ENCODE measurements at places on chromosomes 5 and 9.

DNA sequence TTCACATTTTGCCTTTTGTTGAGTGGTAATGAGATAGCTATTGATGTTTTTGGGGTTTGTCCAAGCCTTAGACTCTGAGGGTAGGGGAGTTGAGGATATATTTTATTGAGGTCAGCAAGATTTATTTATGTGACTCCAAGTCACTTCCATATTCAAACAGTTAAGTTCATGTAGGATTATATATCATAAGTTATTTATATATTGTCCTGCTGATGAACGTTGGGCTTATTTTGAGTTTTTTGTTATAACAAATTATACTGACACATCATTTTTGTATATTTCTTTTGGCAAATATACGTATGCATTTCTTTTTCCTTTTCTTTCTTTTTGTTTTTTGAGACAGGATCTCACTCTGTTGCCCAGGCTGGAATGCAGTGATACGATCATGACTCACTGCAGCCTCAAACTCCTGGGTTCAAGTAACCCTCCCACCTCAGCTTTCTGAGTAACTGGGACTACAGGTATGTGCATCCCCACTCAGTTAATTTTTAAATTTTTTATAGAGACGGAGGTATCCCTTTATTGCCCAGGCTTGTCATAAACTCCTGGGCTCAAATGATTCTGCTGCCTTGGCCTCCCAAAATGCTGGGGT, 23.5 kb upstream of the IL12B start:
- DNase-seq: no peak

GRCh38 chr9:1005043-1005667, 28.7 kb downstream of the DMRT3 start:
- DNase-seq: peak; percentile 86

- DNase-seq: no peak
Measured at GRCh38 chr5:57505272-57506200, 22.9 kb upstream of the ACTBL2 start.

- DNase-seq: no peak
Measured at GRCh38 chr5:4941957-4942830, 197.9 kb upstream of the ADAMTS16 start.

- DNase-seq: peak; percentile 56
Measured at GRCh38 chr5:59506285-59506877, 387.1 kb downstream of the PDE4D start.

DNA sequence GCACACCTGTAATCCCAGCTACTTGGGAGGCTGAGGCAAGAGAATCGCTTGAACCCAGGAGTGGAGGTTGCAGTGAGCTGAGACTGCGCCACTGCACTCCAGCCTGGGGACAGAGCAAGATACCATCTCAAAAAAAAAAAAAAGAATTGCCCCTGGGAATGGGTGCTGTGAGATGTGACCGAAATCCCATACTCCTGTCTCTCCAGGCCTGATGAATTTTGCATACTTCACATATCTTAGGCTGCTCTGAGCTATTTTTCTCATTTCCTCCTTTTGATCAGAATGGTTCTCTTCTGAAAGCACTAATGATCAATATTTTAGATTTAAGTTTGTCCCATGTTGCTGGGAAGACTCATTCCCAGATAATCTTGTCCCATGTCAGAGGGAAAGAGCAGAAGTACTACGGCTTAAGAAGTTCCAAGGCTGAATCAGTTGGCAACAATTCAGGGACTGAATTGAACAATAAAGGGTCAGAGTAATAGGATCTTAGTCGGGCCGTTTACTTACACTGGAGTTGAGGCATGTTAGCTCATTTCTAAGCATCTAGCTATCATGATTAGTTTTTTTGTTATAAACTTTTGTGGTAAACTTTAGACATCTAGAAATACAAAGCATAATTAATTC, 44.2 kb upstream of the TENT2 start:
- no peak for DNase-seq

DNA sequence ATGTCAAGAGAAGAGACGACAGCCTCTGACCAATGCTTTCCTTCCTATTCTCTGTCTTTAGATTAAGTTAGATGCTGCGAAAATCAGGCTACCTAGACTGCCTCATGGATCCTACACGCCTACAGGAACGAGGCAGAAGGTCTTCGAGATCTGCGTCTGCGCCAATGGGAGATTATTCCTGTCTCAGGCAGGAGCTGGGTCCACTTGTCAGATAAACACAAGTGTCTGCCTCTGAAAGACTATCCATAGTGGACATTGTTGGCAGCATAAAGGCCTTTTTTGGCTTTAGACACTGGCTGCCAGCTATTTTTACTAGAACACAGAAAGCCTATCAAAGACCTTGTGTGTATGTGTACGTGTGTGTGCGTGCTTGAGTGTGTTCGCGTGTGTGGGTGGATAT, 90.9 kb upstream of the PPP1R2B start:
- no peak for DNase-seq

GRCh38 chr9:35272989-35273388, 111.2 kb downstream of the UNC13B start:
- no peak for DNase-seq

GRCh38 chr5:74261866-74262265, 378.7 kb downstream of the ENC1 start:
- DNase-seq: peak; percentile 27

GRCh38 chr9:99851500-99851822, 29.8 kb downstream of the NR4A3 start:
- peak; percentile 80 for DNase-seq

GRCh38 chr9:95506678-95507463, 9.9 kb downstream of the PTCH1 start:
- peak; percentile 42 for DNase-seq

DNA sequence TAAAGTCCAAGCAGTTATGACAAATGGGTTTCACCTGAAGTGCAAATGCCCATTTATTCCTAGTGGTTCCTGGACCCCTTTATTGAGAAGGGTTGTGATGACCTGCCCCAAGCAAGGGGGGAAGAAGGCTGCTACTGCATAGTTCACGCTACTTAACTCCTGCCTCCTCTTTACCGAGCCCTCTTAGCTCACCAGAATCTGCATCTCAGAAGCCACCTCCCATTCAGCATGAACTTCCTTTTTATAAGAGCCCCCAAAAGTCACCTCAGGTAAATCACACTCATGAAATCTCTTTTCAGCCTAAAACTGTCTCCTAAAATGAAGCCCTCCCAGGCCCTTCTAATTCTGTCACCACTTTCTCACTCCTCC, 26.6 kb upstream of the C9orf72 start:
- DNase-seq: no peak

DNA sequence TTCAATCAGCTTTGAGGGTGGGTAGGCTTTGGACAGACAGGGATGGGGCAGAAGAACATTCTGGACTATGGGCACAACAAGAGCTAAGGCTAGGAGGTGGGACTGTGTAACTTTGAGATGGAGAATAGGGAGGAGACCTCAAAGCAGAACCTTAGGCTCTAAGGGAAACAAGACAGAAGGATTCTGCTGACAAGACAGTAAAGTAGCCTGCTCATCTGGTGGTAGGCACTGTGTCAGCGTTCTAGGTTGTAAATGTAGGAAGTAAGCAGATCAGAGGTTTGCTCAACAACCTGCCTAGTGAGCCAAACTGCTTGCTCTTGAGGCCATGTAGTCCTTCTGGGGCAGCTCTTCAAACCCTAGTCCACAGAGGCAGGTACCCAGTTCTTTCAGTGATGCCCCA, 15.0 kb upstream of the IL12B start:
- DNase-seq: peak; percentile 90

GRCh38 chr5:63573380-63573779, 388.9 kb downstream of the HTR1A start:
- peak; percentile 80 for DNase-seq

- no peak for DNase-seq
Measured at GRCh38 chr9:17551023-17551422, 27.8 kb upstream of the SH3GL2 start.

DNA sequence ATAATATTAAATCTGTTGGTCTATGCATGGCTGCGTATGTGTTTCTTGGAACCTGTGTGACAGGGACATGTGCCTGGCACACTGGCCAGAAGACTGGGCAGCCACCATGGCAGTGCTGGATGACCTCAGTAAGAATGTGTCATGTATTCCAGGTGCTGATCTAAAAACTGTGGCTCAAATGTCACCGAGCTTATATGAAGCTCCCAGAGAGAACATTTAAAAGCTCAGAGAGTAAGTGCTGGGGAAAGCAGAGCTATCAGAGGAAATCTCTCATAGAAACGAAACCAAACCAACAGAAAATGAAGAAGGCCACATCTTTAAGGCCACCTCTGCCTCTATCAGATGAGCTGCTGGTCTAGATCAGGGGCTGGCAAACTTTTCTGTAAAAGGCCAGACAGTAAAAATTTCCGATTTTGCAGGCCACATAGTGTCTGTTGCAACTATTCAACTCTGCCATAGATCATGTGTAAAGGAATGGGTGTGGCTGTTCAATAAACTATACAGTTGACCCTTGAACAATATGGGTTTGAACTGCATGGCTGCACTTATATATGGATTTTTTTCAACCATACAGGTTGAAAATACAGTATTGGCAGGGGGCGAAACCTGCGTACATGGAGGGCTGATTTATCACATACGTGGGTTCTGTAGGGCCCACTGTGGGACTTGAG, 31.8 kb downstream of the TSTD2 start:
- DNase-seq: no peak

GRCh38 chr5:80894083-80894482, 66.1 kb upstream of the RASGRF2 start:
- no peak for DNase-seq

DNA sequence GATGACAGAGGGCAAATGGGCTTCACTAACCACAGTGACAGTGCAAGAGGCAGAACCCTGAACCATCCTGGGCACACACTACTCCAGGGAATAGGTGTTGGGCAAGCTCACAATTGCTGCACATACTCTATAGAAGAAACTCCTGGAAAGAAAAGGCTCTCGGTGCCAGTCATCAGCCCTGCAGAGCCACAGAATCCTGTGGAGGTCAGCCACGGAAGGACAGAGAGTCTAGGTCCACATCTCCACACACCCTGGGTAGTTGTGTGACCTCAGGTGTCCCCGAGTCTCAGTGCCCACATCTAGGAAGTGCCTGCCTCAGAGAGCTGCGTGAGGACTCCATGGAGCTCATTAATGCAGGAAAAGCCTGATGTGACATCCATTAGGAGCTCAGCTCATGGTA, 16.0 kb upstream of the ANGPTL2 start:
- no peak for DNase-seq

GRCh38 chr9:98211260-98211659, 18.8 kb upstream of the CORO2A start:
- no peak for DNase-seq

- no peak for DNase-seq
Measured at GRCh38 chr5:81639556-81639955, 111.3 kb downstream of the SSBP2 start.
